Fibroblast of skin of right biceps (primary cell): ENCODE measurements at places on chromosomes 7 and 10.

DNA sequence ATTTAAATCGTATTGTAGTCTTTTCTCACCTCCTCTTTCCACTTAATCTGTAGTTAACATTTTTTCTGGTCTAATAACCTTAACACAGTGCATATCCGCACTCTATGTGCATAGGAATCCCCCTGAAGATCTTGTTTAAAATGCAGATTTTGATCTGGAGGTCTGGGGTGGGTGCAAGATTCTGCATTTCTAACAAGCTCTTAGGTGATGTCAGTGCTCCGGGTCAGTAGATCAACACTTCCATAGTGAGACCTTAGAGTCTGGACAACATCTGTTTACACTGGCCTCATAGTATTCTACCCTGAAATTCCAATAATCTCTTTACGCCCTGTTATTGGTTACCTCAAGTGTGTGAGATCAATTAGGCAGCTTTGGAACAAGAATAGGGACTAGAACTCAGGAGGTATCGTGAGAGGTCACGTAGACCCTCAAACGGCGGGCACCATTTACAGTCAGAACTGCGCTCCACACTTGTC is 434 bp upstream of the PLEKHA8 start:
- no peak for DNase-seq

GRCh38 chr7:76023002-76023401 is 24.8 kb downstream of the STYXL1 start:
- no peak for DNase-seq

DNA sequence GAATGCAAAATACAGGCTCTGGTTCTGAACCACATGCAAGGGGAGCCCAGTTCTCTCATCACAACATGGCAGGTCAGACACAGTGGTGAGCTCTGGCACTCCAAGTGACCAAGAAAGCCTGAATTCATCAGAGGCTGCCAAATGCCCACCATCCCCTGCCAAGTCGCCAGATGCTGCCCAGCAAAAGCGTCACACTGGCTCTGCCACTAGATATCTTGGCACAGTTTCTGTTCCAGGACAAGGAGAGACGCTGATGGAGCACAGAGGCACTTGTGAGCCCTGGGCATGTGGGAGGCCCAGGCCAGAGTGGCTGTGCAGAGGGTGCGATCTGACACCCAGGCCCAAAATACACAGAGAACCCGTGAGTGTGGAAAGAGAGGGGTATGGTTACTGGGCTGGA is 57.8 kb downstream of the GAD2 start:
- no peak for DNase-seq

- no peak for DNase-seq
Measured at GRCh38 chr7:92415225-92415624, 32.1 kb upstream of the GATAD1 start.

- no peak for DNase-seq
Measured at GRCh38 chr7:157540606-157541294, 203.9 kb downstream of the DNAJB6 start.

GRCh38 chr7:101179713-101180112 is 380 bp downstream of the NAT16 start:
- DNase-seq = no peak

DNA sequence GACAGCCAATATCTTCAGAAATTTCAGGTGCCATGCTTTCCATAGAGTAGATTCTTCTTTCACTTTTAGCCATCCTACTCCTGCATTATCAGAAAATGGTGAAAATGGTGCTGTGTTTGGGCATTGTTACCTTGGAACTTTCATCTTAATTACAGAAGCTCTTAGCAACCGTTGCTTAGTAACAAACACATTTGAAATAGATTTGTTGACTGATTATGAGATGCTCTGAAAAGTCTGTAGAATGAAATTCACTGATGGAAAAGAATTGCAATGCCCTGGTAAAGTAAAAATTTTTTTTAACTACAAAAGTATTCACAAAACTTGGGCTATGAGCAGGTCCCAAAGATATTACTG is 249.3 kb upstream of the NEBL start:
- no peak for DNase-seq

- no peak for DNase-seq
Measured at GRCh38 chr10:47311193-47311931, 10.9 kb upstream of the GDF2 start.

- DNase-seq = no peak
Measured at GRCh38 chr7:4742051-4742573, 33.3 kb upstream of the AP5Z1 start.

- DNase-seq = no peak
Measured at GRCh38 chr10:103254538-103255325, 9.0 kb downstream of the RPEL1 start.

DNA sequence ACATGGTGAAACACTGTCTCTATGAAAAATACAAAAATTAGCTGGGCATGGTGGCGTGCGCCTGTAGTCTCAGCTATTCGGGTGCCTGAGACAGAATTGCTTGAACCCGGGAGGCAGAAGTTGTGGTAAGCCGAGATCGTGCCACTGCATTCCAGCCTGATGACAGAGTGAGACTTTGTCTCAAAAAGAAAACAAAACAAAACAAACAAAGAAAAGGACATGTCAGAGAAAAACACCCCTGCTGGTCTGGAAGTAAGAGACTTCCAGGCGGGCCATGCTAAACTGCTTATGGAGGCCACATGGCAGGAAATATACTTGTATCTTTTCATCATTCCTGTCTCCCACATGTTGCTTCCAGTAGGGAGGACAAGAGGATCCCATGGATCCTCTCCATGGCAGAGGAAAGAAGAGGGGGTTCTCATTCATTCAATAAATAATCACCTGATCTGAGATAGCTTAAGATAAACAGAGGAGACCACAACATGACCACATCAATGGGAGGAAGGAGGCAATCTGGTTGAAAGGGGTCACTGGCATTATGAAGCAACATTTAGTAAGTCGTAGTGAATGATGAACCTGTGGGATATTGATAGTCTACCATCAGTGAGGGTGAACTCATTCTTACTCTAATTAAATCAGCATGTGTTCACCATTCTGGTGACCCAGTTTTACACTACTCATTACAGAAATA is 60.5 kb upstream of the ZNF138 start:
- no peak for DNase-seq

GRCh38 chr7:14850039-14850438 is 52.5 kb downstream of the DGKB start:
- DNase-seq = peak; percentile 25

DNA sequence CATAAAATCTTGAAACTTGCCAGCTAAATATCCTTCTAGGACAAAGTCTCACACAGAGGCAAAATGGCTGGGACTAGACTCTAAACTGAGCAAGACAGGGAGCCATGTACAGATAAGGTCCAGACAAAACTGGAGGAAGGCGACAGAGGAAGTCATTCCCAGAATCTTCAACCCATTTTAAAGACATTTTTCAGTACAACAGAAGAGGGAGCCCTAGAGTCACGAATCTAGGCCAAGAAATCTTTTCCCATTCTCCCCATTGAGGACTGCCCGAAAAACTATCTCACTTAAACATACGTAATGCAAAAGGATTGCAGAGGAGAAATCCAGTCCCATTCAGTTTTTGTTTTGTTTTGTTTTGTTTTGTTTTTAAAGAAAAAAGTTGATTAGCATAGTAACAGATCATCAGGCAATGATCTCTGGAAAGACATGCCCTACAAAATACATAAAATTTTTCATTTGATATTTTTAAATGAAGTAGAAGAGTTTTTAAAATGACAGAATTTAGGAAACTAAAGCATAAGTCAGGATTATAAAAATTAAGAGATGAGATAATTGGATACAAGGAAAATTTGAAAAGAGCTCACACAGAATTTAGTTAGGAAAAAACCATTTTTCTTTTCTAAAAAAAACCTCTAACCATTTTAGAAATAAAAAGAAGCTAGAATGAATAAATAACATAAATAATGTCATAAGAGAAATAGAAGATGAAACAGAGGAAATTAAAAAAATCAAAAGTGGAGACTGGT is 16.9 kb upstream of the PRF1 start:
- peak; percentile 48 for DNase-seq

DNA sequence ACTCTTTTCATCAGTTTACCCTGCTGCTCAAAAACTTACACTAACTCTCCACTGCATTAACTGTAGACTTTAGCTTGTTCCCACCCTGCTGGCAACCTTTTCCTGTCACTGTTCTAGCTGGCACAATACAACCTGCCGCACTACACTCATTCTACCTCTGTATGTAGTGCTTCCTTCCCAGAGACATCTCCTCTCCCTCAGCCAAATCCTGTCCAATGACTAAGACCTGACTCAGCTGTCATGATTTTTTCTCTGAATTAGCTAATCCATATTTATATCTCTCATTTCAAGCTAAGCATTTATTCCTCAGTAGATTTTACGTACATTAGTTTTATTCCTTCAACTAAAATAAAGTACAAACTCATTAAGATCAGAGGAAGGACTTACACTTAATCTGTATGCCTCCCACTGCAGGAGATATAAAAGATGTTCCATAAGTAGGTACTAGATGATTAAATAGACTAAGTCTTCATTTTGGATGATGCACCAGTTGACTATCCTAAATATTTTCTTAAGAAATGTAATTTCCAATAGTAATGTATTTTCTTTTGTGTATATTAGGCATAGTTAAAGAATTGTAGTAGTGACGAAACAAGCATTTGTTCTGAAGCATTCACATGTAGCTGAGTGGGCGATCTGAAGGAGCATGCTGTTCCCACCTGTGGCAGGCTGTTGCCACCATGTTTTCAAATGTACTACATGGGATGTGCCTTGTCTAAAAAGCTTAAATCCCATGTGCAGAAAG is 189.1 kb downstream of the SKAP2 start:
- peak; percentile 48 for DNase-seq

GRCh38 chr10:95814011-95814727 is 58.2 kb downstream of the ENTPD1 start:
- DNase-seq = peak; percentile 76

DNA sequence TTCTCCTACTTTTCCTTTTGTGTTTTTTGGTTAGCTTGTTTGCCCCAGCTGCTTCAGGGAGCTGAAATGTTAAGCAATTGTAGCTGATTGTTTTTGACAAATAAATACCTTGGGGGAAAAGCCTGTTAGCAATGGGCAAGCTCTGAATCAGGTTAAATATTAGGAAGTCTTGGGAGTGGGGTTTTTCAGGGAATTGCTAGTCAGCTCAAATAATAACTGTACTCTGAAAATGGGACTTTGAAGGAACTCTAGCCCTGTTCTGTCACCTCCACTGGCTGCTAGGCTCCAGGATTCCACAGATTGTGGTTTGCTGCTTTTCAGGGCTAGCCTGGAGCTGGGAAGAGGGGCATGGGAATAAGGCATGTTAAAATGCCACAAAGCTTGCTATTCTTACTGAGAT is 39.5 kb downstream of the ADK start:
- peak; percentile 62 for DNase-seq

DNA sequence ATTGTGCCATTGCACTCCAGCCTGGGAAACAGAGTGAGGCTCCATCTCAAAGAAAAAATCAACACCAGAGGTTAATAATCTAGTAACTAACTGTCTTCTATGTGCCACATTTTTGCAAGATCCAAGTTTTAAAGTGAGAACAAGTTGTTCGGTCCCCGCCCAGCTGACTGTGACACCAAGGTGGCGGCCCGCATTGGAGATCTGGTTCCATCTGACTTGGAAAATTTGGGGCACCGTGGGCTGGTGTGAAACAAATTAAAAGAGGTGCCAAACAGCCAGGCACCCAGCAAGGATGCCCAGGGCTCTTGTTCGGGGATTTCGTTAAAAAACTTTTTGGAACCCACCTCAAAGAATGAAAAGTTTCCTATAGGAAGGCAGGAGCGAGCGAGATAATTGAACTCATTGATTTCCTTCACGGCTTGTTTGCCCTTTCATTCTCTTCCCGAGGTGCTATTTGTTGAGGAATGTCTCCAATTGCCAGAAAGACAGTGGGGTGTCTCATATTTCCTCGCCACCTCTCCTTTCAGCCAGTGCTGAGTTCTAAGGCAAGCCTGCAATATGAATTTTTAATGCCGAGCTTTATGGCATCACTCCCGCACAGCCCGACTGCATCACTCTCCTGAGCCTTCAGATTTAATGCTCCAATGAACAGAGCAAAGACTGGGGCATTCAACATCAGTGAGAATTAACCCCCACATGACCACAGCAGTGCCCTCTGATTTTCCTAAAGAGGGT is 156.9 kb upstream of the SH2B2 start:
- no peak for DNase-seq

- no peak for DNase-seq
Measured at GRCh38 chr7:96708872-96709271, 774 bp downstream of the SEM1 start.

GRCh38 chr10:8975535-8975934 is 921.0 kb downstream of the GATA3 start:
- DNase-seq = no peak

DNA sequence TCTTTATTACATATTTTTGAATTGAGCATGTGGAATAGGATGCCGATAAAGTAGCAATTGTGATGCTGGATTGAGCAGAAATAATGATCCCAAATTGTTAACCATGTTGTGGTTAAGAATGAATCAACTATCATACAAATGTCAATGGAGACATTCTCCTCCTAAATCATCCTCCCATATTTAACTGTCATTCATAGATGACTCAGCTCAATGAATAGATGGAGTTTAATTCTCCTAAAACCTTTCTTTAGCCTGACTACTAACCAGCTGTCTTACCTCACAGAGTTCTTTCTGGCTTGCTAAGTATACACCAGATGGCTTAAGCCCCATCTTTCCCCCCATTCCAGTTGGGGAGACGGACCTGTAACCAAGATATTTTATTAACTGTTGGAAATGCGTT is 23.4 kb upstream of the NPS start:
- no peak for DNase-seq

- DNase-seq = no peak
Measured at GRCh38 chr7:84812021-84812420, 374.8 kb downstream of the SEMA3D start.

DNA sequence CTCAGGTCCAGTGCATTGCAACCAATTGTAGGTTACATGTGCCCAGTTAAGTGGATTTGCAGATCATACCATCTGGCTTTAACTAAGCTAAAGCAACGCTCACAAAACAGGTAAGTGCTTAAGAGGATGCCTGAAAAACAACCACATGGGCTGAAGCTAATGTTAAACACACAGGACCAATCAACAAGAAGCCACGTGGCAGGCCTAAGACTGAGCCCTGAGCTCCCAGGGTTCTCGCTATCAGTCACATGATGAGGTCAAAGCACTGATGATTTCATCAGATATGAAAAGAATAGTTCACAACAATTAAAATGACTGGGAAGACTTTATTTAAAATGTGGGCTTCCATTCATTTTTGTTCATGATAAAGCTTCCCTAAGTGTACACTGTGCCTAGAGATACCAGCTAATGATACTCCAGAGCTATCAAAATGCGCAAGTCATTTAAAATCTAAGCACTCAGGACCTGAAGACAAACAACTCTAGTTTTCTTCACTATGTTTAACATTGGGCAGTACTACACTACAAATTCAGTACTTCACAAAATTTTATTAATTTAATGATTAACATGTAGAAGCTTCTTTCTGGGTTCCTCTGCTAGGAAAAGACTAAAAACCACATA is 90.6 kb downstream of the PIP4K2A start:
- no peak for DNase-seq

- no peak for DNase-seq
Measured at GRCh38 chr10:102101152-102101551, 19.0 kb downstream of the LDB1 start.
